NCI-H2081 treated with DMSO at 0.1 percent for 48 hours (cell line): ENCODE measurements at places on chromosomes 5 and 9.

- no peak for DNase-seq
Observed at GRCh38 chr5:10700516-10700915, 60.5 kb downstream of the DAP start.

DNA sequence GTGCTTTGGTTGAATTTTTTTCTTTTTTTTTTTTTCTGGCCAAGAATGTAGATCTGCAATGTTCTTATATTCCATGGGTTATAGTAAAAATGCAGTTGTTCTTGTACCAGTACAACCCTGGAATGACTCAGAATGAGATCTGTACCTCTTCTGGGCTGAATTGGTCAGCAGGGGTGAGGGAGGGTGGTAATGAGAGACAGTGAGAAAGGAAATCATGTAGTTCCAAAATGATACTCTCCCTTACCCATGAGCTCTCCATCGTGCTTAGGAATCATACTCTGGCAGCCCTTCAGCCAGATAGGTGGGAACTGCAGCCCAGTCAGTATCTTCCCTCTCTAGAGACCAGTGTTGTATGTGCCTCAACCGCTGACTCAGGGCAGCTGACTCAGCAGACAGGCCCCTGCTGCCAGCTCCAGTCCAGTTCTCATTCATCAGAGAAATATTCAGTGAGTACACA, 2.1 kb upstream of the GLIS3 start:
- DNase-seq, result no peak

DNA sequence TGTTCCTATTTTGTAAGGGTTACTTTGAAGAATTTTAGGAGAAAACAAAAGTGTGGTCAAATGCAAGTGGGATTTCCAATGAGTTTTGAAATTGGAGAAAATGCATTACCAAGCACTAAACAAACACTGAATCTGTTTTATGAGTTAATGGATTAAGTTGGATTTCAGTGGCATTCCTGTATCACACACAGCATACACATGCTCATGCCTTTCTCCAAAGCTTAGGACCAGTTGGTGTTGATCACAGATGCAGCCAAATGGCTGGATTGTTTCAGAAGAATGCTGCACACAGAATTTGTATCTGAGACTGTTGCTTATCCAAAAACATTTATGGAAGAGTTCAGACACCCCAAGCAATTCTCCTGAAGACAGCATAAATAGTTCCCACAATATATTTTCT, 611.1 kb downstream of the ACTL7B start:
- DNase-seq, result no peak

GRCh38 chr9:81716409-81716808, 27.1 kb upstream of the TLE1 start:
- no peak for DNase-seq

GRCh38 chr5:120304663-120305062, 159.4 kb upstream of the PRR16 start:
- DNase-seq, result no peak

DNA sequence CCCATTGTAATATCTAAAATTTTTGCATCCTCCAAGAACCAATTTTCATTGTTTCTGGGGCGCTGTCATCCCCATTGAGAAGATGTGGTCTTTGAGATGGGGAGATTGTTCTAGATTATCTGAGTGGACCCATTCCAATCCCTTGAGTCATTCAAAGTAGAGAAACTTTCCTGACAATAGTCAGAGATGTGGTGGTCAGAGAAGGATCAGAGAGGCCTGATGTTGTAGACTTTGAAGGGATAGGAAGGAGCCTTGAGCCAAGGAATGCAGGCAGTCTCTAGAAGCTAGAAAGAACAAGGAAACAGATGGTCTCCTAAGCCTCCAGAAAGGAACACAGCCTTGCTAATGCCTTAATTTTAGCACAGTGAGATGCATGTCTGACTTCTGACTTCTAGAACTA, 80.4 kb downstream of the TEK start:
- DNase-seq, result no peak

DNA sequence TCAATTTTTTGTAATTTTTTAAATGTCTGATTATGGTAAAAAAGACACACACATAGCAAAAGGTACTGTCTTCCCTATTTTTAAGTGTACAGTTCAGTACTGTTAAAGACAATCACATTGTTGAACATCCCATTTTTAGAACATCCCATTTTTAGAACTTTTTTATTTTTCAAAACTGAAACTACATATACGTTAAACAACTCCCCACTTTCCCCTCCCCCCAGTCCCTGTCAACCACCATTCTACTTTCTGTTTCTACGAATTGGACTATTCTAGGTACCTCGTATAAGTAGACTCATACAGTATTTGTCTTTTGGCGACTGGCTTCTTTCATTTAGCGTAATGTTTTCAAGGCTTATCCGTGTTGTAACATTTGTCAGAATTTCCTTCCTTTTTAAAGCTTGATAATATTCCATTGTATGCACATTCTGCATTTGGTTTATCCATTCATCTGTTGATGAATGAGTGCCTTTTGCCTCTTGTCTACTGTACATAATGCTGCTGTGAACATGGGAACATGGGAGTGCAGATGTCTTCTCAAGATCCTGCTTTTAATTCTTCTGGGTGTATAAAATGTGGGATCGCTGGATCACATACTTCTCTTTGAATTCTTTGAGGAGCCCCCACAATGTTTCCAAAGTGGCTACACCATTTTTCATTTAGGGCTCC, 154.0 kb downstream of the PIK3R1 start:
- no peak for DNase-seq

DNA sequence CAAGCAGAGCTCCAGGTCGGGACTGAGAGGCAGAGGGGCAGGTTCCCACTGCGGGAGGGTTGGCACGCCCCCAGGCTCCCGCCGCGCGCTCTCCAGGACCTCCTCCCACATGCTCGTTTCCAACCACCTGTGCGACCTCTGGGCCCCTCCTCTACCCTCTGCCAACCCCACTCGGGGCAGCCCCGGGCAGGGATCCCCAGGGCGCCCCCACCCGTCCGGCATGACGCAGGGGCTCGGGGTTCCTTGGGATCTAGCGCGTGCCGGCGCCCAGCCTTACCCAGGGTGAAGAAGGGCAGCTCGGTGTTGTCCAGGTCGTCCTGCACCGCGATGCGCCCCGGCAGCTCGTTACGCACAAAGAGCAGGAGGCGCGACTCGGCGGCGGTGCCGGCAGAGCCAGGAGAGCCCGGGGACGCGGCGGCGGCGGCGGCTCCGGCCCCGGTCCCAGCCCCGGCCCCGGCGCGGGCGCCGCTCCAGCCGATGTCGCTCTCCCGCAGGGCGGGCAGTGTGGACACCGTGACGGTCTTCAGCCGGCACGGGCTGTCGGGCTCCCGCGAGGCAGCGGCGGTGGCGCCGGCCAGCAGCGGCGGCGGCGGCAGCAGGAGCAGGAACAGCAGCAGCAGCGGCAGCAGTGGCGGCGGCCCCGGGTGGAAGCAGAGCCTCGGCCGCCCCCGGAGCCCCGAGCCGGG, 494 bp downstream of the ASTN2 start:
- DNase-seq, result no peak

DNA sequence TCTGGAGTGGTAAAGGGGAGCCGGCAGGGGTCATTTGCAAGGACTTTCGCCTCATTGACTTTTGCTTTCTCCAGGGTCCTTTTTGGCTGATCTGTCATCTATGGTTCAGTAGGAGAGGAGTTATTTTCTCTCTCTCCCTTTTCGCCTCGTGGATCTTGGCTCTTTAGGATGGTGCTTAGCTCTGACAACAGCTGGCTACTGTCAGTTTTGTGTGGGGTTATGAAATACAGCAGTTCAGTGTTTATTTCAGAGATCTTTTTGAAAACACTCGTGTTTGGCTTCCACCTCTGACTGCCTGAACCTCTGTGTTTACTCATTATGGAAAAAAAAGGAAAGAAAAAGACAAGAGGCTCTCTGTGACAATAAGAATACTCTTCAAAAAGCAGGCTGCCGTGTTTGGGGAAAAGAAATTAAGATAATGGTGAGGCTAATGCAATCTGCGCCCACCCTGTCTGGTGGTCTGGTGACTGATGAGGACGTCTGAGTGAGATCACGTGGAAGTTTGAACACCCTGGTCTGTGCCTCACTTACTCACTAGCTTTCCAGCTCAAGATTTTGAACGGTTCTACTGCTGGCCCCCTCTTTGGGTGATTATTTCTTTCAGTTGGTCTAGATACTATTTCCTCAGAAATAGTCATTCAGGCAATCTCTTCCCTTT, 567.7 kb downstream of the CAAP1 start:
- no peak for DNase-seq

GRCh38 chr5:32357658-32358057, 44.9 kb upstream of the MTMR12 start:
- DNase-seq, result no peak

- DNase-seq, result no peak
Observed at GRCh38 chr5:151079838-151080612, 809 bp downstream of the TNIP1 start.

- no peak for DNase-seq
Observed at GRCh38 chr9:11735391-11735790, 957.8 kb upstream of the TYRP1 start.

GRCh38 chr5:60437308-60437707, 262.7 kb downstream of the DEPDC1B start:
- DNase-seq, result no peak

GRCh38 chr5:59586841-59587240, 306.7 kb downstream of the PDE4D start:
- no peak for DNase-seq

DNA sequence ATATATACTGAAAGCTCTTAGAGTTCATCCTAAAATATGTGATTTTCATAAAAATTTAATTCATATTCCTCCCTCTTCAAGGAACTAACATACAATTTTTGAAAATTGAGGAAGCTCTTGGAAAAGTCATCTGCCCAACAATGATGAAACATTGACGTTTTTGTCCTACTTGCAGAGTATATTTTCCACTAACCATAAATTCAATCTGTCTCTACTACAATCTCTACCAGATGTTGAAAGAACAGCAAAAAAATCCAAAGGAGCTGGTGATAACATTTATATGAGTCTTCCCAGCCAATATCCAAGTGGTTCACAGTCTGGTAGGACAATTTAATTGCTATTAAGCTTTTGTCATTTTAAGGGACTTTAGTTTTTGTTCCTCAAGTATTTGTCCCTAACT, 81.1 kb upstream of the NR3C1 start:
- DNase-seq, result no peak

DNA sequence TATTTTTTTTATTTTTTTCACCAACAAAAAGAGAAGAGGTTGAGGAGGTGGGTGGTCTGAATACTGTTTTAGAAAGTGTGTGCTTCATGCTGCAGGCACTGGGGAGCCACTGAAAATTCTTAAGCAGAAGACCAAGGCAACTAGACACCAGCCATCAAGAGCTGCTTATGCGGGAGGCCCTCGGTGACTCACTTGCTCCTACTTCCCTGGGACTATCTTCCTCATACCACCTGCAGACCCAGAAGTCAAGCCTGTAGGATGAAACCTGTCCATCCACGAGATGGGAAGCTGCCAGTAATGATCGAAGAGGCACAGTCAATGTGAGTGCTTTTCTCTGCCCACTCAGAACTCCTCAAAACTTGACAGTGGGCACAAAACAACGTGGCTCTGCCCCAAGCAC, 125.8 kb upstream of the SLC44A1 start:
- no peak for DNase-seq

GRCh38 chr5:150789943-150790611, 11.5 kb downstream of the SMIM3 start:
- DNase-seq, result no peak

- DNase-seq, result no peak
Observed at GRCh38 chr9:124322618-124323432, 65.1 kb downstream of the NEK6 start.

DNA sequence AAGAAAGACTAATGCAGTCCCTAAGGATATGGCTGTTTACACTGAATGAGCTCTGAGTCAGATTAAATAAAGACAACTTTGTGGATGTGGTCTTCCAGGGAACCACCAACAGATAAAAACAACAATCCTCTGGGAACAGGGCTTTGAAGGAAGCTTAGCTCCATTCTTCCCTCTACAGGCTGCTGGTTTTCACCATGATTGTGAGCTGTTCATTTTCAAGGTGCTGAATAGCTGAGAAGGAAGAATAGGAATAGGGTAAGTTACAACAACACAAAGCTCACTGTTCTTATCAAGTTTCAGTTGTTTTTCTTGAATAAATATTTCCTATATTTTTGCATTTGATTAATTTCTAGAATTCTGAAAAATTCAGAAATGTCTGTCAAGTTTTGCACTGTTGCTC, 25.9 kb upstream of the PTAR1 start:
- no peak for DNase-seq

DNA sequence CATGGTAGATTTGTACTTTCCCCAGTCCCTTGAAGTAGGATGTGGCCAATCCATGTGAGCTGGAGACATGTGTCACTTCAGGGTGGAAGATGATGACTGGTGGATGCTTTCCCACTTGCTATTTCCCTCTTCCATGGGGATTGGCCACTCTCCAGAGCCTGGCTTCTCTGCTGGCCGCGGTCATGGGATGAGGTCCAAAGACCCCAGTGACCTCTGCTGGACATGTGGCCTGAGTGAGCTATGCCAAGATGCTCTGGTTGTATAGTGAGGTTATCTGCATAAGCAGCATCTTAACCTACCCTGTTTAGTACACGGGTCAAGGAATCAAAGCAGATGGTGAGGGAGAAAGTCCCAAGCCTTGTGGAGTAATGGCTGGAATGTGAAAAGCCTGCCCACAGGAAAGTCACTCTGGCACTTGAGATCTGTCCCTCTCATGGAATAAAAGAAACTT, 47.1 kb downstream of the SH3PXD2B start:
- DNase-seq, result no peak

DNA sequence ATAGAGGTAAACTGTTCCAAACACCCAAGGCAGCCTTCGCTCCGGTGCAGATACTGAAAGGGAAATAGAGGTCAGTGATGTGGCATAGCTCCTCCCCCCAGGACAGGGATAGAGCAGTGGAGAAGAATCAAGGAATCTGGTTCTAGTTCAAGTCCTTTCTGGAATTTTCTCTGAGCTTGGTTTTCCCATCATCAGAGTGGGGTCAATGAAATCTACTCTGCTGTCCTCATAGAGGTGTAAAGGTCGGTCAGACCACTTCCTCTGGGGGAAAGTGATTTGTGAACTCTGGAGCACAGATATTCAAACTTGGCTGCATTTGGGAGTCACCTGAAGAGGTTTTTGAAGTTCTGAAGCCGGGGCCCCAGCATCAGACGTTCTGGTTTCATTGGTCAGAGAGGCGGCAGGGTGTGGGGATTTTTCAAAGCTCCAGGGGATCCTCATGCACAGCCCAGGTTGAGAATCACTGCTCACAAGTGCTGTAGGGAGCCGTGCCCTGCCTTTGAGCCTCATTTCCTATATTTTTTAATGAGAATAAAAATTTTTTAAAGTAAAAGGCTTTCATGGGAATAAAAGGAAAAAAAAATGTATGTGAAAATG, 105.7 kb upstream of the RAD23B start:
- no peak for DNase-seq

- no peak for DNase-seq
Observed at GRCh38 chr5:4411664-4412063, 728.5 kb upstream of the ADAMTS16 start.
